ENCODE measurements at places on chromosomes 2 and 18. TPM values are rescaled to one million over a fixed set of nuclear protein-coding genes. Genes with fewer than 3 reads are reported as not detected.

DNA sequence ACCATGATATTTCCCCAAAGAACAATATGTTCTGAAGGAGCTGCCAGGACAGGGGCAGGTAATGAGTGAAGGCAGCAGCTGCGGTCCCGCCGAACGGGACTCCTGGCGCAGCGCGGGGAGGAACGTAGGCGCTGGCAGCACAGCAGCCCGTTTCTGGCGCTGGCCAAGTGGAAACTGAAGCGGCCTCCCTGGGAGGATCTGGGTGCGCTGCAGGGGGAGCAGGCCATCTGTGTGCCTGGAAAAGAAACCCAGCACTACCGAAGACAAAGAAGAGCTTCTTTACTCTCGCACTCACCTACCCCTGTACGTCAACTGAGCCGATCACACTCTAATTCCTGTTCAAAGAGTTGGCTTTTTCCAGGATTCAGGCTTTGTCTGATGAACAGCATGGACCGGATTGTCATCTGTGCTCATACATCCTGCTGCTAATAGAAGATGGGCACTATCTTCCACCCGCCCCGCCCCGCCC, 11.8 kb downstream of the G6PC2 start:
- H3K27ac ChIP-seq, result no peak overlapping the region
- no peaks in the 10 kb centered on the region for H3K4me1 ChIP-seq
- no peak overlapping the region for H3K4me3 ChIP-seq
- DNase-seq, result no peak

DNA sequence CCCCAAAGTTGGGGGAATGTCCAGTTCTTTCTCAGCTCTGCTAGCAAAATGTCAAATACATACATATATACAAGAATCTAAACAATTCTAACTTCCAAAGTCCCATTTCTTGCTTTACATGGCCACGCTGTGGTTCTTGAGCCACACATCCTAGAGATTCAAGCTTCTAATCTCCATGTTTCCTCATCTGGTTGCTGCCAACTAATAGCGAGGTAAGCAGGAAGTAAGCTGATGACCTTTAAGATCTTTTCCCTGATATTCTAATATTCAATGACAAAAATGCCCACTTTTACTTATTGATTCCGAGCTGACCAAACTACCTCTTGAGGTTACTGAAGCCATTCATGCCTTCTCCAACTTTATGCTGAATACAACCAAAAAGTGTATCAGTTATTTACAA, 3.3 kb downstream of the VPS54 start:
- H3K4me3 ChIP-seq, result no peak overlapping the region
- no peaks in the 10 kb centered on the region for H3K27me3 ChIP-seq
- H3K36me3 ChIP-seq, result no peaks in the 10 kb centered on the region

- no peaks in the 10 kb centered on the region for H3K27me3 ChIP-seq
- H3K4me3 ChIP-seq, result no peak overlapping the region
- peaks cover 9% of the 10 kb centered on the region for H3K4me1 ChIP-seq
These were observed 253.2 kb downstream of the TWIST2 start for GRCh38 chr2:239101071-239101470.

- no peaks in the 10 kb centered on the region for H3K27me3 ChIP-seq
- no peak overlapping the region for H3K4me3 ChIP-seq
- no peak for DNase-seq
- no peaks in the 10 kb centered on the region for H3K36me3 ChIP-seq
- H3K27ac ChIP-seq, result no peak overlapping the region
- H3K4me1 ChIP-seq, result peaks cover 13% of the 10 kb centered on the region
These were observed 114.9 kb downstream of the TCF4 start for GRCh38 chr18:55473058-55473457.

IMPA2 gene
- 19.8 TPM for total RNA-seq

TFCP2L1 gene
- total RNA-seq, result 0.60 TPM
